ENCODE measurements at places on chromosomes 4 and X.

DNA sequence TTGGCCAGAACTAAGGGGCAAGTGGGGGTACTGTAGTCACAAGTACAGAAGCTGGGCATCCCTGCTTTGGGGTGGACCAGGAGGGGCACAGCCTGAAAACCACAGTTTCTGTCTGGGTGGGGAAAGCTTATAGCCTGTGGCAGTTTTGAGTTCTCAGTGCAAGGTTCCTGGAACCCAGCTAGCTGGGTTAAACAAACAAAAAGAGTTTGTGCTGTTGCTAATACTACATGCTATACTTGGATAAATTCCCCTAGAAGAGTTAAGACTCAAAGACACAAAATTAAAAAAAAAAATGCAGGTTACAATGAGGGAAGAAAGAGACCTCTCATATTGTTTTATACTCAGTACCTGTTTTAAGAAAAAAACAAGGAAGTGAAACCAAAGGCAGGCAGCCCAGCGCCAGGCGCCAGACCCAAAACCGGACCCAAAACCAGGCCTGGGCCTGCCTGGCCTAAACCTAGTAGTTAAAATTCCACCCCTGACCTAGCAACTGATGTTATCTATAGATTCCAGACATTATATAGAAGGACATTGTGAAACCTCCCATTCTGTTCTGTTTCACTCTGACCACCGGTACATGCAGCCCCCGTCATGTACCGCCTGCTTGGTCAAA, 50.8 kb downstream of the SLC2A9 start:
- DNase-seq = peak; percentile 21

- no peak for DNase-seq
These were observed 631.7 kb downstream of the SMARCA1 start for GRCh38 chrX:128891554-128891953.

GRCh38 chr4:148962539-148963290, 520.5 kb upstream of the NR3C2 start:
- DNase-seq = no peak

GRCh38 chr4:124631760-124632159, 80.8 kb downstream of the ANKRD50 start:
- no peak for DNase-seq

DNA sequence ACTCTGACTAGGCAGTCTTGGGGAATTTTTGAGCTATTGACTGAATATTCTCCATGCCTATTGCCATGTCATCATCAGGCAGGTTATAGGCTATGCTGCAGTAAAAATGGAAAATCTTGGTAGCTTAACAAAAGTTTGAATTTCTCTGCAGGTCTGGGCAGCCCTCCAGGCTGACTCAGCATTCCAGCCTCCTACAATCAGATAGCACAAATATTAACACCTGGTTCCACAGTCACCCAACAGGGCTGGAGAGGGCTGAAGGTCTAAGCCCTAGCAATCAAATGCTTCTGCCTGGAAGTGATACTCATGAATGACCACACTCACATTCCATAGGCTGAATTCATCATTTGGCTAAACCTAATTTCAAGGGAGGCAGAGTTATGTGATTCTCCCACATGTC, 9.6 kb upstream of the PPP3CA start:
- no peak for DNase-seq

DNA sequence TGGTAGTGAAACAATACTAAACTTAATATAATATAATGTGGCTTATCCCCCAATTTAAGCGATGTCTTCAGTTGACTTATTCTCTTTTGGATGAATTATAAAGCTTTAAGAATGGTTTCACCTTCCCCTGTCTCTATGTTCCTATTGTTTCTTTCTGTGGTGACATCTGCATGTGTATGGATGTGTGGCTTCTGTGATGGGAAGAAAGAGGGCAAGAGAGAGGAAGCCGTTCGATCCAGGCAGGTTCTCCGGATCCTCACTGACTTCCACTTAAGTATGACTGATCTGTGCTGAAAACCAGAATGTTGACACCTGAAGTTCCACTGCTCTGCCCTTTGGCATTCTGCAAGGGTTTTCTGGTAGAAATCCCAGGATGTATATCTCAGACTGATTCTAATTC, 1150.8 kb downstream of the STPG2 start:
- DNase-seq = no peak

DNA sequence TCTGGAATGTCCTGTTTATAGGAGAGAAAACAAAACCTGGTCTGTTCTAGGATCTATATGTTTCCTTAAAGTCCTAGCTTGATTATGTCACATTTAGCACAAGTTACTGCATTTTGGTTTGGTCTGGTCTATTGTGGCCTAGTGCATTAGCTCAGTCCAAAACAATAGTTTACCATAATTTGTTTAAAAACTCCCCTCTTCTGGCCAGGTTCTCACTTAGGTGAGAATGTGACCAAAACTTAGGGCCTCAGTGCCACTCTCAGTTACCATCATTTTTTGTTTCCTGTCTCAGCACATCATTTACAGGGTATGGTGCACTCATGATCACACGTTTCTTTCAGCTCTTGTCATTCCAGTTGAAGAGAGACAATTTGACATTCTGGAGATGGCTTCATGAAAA, 378.5 kb downstream of the KLHL4 start:
- DNase-seq = no peak

GRCh38 chr4:8675906-8676305, 83.3 kb downstream of the CPZ start:
- DNase-seq = no peak

GRCh38 chrX:65750674-65751469, 83.4 kb downstream of the MSN start:
- DNase-seq = peak; percentile 44

DNA sequence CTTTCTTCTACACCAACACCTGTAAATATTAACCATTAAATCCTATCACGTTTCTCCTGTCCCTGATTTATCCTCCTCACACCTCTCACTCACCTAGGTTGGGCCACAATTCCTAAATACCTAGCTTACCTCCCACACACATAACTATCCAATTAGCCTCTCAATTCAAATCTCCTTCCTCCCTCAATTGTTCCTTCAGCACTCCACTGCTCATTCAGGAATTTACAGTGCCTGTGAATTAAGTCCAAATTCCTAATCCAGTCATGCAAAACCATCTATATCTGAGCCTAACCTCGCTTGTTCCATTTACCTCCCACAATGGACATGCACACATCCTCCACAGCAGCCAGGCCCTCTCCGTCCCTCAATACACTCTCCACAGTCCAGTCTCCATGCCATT, 17.5 kb downstream of the ANXA5 start:
- DNase-seq = no peak

GRCh38 chrX:79443121-79443520, 76.0 kb upstream of the ITM2A start:
- DNase-seq = no peak

GRCh38 chrX:19846995-19847790, 40.2 kb downstream of the SH3KBP1 start:
- peak; percentile 59 for DNase-seq

GRCh38 chrX:152865232-152865920, 32.5 kb upstream of the ZNF185 start:
- DNase-seq = no peak

- DNase-seq = no peak
These were observed 339.1 kb downstream of the GALNTL6 start for GRCh38 chr4:172152284-172152683.
